ENCODE measurements at places on chromosomes 2 and 18.

- DNase-seq: no peak
Observed at GRCh38 chr2:204380141-204380881, 165.0 kb upstream of the PARD3B start.

- DNase-seq: no peak
Observed at GRCh38 chr2:233037078-233037477, 4.6 kb downstream of the NEU2 start.

GRCh38 chr2:102277202-102277700 is 34.1 kb upstream of the IL1RL1 start:
- no peak for DNase-seq

GRCh38 chr2:26615336-26615859 is 25.8 kb downstream of the CIB4 start:
- no peak for DNase-seq

- DNase-seq: peak; percentile 96
Observed at GRCh38 chr2:237662671-237663093, 35.3 kb downstream of the LRRFIP1 start.

GRCh38 chr2:7905756-7906155 is 776.1 kb upstream of the ID2 start:
- DNase-seq: peak; percentile 42

GRCh38 chr2:64524604-64525316 is 632 bp downstream of the AFTPH start:
- DNase-seq: peak; percentile 59

DNA sequence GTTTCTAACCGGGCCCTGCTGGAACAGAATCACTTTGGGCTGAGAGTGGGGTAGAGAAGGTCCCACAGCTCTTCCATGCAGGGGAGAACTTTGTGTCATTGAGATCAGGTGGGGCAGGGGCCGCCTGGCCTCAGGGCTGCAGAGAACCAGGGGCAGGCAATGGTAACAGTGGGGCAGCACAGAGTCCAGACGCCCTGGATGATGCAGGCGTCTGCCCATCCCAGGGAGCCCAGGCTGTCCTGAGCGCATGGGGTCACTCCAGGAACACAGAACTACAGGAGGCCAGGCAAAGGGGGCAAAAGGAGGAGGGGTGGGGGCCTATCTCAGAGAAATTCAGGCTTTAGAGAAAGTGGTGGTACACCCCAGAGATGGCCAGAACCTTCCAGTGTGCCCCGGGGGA is 121.3 kb downstream of the NDUFA10 start:
- DNase-seq: no peak

- no peak for DNase-seq
Observed at GRCh38 chr18:5420906-5421305, 122.9 kb downstream of the EPB41L3 start.

DNA sequence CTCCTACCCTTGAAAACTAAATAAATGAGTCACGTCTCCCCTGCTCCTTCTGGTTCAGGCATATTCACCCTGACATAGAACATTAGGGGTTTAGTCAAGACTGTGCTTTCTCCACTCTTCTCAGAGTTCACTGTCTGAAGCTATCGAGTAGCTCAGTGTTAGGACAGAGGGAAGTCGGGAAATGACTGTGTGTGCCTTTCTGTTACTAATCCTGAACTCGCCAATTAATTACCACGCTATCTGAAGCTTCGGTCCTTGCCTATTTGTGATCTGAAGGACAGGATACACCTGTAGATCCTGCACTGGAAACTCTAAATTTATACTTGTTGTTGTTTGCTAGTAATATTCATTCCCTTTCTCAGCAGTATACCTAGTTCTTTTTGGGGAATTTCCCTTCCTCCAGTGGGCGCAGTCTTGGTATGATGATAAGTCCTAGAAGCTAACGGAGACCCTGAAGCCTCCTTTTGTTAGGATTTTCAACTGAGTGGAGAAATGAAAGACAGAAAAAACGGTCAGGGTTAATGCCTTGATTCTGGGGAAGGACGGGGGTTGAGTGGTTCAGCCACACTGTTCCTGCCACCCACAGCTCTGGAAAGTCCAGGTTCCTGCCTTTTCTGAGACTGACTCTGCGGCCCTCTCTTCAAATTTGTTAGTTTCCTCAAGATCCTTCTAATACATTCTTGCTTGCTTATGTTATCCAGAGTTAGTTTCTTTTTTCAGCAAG is 218.0 kb downstream of the DLGAP1 start:
- no peak for DNase-seq

DNA sequence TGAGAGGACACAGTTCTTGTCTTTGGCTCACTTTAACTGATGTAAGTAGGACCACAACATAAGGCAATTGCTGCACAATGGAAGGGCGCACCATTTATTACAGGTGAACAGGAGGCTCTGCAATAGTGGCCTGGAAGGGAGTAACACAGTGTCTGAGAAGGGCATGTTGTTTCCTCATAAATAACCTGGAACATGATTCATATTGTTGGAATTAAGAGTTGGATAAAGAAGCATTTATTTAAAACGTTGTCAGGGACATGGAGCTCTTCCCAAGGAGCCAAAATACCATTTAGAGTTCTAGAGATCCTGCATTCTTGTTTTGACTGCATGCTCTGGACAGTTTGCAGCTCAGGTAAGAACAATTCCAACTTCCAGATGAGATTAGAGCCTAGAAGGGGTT is 110.4 kb downstream of the PLCL1 start:
- no peak for DNase-seq

- no peak for DNase-seq
Observed at GRCh38 chr2:151670346-151670745, 63.9 kb downstream of the NEB start.

DNA sequence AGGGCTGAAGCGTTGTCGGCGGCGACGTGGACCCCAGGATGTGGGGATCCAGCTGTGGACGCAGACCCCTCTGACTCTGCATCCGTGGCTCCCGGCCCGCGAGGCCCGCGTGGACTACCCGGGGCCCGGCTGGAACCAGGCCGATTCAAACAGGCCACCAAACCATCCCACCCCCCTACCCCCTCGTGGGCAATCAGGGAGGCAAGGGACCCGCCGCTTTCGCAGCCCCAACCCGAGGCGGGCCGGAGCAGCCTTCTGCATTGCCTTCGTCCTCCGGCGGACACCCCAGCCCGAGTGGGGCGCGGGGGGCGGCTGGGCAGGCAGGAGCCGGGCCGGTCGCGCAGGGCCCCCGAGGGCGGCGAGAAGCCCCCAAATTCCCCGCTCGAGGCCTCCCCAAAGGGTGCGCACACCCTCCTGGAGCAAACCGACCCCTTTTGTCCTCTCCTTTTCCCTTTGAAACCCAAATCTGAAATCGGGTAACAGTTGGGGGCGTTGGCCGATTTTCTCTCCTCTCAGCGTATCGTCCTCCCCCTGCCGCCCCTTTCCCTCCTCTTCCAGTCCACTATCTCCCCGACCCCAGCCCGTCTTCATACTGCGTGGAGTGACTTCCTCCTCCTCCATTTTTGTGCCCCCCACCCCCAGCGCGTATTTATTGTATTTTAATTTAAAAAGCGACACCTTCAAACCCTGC is 7.4 kb downstream of the SP9 start:
- no peak for DNase-seq

GRCh38 chr2:207546822-207547221 is 17.1 kb downstream of the CREB1 start:
- no peak for DNase-seq

- no peak for DNase-seq
Observed at GRCh38 chr2:197170208-197170607, 140.4 kb downstream of the ANKRD44 start.

DNA sequence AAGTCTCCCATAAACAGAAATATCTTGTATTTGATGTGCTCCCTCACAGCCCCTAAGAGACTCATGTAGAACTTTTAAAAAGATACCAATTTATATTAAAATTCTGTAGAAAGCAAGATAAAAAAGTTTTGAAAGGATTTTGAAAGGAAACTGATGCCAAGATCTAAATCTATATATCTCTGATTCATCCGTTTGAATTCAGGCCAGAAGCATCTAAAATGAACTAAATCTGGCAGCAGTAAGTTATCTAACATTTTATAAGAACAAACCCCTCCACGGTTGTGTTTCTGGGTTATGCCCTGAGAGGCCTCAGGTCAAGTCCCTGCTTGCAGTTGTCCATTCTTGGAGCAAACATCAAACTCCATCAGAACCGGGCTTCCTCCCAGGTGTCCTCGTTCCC is 165.8 kb downstream of the FBXO15 start:
- no peak for DNase-seq

GRCh38 chr2:165456027-165456426 is 13.5 kb upstream of the CSRNP3 start:
- DNase-seq: no peak

DNA sequence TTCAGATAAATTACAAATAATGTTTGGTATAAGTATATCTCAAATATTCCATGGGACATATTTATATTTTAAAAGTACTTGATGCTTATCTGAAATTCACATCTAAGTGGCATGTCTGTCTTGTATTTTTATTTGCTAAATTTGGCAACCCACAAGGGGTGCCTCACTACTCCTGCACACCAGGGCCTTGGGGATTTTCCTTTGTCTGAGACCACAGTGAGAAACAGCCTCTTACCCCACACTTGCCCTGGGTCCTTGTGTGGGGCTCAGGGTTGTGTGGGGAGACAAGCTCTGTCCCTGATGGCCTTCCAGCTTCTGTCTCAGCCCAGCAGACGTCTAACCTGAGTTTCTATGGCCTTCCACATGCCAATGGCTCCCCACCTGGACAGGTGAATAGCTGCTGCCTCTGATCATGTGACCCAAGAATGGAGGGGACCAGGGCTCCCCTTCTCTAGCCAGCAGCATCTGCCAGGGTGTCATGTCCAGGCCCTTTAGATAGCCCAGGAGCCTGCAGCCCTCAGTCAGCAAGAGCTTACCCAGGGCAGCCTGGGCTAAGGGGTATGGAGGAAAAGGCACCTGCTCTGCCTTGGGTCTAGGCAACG is 49.5 kb upstream of the MRPL33 start:
- no peak for DNase-seq

- no peak for DNase-seq
Observed at GRCh38 chr18:45218436-45218835, 396.8 kb upstream of the SLC14A2 start.

DNA sequence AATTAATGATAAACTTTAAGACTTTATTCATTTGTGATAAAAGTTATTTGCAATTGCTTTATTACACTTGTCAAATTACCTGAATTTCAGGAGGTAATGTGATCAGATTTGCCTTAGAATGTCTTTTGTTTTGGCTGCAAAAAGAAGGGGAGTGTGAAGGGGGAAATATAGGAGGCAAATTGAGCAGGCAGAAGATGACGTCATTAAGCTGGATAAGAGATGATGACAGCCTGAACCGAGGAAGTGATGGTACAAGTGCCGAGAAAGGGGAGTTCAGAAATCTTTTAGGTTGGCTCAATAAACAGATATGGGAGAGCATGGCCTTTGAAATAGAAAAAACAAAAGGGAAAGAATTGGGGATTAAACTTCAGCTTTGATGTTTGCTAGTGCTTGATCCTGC is 73.0 kb upstream of the TTN start:
- no peak for DNase-seq

DNA sequence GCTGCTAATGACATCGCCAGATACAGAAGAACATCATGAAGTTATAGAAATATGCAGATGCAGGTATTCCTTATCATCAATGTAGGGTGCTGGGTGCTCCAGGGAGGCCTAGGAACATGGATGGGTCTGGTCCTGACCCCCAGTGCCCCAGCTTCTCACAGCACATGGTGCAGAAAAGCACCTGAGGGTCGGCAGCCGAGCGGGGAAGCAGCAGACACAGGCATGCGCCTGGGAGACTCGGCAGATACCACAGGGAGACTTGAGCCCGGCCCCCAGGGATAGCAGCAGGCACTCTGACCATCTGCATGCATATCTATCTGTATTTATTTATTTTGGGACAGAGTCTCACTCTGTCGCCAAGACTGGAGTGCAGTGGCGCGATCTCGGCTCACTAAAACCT is 43.2 kb downstream of the TMEM18 start:
- no peak for DNase-seq

- DNase-seq: no peak
Observed at GRCh38 chr2:74181739-74182138, 3.1 kb upstream of the MOB1A start.

GRCh38 chr2:160389875-160390274 is 103.7 kb downstream of the RBMS1 start:
- no peak for DNase-seq

DNA sequence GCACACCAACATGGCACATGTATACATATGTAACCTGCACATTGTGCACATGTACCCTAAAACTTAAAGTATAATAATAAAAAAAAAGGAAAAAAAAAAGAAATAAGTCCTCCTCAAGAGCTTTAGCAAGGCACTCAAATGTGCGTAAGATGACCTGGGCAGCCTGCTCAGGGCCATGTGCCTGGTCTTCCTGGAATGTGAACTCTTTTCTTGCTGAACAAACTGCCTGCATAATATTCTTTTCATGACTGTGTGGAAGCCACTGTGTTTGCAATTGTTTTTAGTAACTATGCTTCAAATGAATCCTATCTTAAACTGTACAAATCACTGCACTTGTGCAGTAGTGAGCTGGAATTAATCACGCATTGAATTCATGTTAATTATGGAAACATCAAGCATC is 168.1 kb upstream of the TPO start:
- DNase-seq: no peak

DNA sequence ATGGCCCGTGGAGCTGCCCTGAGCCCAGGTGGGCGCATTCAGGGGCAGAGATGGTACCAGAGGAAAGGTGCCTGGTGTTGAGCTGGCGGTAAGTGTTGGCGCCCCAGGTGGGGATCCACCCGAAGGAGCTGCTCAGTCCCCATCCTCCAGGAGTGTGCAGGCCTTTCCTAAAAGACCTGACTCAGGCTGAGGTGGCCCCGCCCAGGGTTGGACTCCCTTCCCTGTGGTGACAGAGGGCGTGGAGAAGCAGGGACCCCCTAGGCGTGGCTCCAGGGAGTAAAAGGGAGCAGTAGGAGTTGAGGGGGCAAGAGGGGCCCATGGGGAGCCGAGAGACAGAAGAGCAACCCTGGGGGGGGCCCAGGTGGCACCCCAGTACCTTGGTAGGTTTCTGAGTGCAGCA is 2.4 kb downstream of the OXER1 start:
- no peak for DNase-seq

DNA sequence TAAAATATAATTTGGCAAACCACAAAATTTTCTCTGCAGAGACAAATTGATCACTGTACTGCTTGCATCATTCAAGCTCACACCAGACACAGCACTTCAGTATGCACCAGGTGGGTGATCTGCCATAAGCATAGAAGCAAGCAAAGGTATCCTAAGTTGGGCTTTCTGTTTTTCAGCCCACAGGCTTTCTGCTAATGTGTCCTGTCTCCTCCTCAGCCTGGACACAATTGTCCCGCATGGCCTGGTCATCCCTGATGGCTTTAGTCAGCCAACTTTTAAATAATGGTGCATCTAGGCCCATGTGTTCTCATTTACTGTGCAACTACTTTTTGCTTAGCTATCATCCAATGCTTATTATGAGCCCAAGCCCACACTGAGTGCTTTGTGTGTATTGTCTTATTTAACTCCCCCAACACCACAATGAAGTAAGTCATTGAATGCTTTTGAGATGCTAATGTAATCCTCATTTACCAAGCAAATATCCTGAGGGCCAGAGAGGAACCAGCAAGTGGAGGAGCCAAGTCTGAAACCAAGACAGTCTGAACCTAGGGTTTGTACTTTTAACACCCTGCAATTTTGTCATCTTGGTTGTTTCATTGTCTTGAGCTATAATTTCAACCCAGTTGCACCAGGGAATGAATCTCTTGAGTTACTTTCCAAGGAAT is 111.2 kb upstream of the SETBP1 start:
- no peak for DNase-seq

GRCh38 chr18:69161383-69162028 is 239.2 kb upstream of the DOK6 start:
- no peak for DNase-seq

Data from colonic mucosa (tissue), 4 donors.